ENCODE measurements at places on chromosomes 4 and X.

DNA sequence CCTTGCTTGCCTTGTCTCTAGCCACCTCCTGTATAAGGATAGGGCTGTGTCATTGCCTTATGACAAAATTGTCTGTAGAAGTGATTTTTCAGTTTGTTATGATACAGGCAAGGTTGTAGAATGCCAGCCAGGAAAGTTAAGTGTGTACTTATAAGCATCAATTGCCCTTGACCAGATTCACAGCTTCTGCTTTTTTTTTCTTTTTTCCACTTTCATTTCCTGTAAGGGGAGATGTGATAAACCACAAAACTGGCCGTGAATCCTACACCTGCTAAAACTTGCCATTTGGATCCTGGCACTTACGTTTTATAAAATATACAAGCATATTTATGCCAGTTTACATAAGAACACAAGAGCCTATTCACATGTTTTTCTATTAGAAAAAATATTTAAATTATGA, 35.0 kb upstream of the BMPR1B start:
- peak; percentile 9 for DNase-seq

- DNase-seq, result peak; percentile 81
Observed at GRCh38 chr4:138348055-138348454, 105.9 kb upstream of the SLC7A11 start.

GRCh38 chr4:6115746-6116586, 84.4 kb downstream of the JAKMIP1 start:
- DNase-seq, result no peak

GRCh38 chr4:181289198-181289597, 954.0 kb upstream of the TENM3 start:
- no peak for DNase-seq

GRCh38 chr4:140568507-140569306, at the start of gene UCP1:
Gene UCP1 (minus strand): TSS chr4:140568961. CDS start chr4:140568729, 232 bp downstream.
- no peak for DNase-seq
